ENCODE measurements at places on chromosomes 4 and X. TPM values are rescaled to one million over a fixed set of nuclear protein-coding genes. Genes with fewer than 3 reads are reported as not detected.
A peak's percentile ranks its signal among the peaks of the same experiment; 100 is the strongest.

DNA sequence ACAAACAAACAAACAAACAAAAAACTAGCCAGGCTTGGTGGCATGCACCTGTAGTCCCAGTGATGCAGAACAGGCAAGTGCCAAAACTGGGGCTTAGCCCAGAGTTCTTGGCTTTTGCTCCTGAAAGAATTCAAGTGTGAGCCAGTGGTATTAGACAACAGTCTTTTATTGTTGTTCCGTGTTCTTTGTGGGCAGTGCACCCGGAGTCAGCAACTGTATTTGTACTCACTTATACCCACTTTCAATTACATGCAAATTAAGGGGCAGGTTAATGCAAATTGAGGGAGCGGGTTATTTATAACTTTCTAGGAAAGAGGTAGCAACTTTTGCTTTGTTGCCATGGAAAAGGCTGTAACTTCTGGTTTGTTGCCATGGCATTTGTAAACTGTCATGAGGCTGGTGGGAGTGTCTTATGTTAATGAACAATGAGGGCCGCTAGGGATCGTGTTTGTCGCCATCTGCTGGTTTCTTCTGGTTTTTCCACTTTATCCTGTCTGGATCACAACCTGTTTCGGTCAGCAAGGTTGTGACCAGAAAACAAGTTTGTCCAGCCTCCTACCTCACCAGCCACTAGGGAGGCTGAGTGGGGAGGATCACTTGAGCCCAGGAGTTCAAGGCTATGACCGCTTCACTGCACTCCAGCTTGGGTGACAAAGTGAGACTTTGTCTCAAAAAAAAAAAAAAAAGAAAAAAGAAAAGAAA lies 88.8 kb upstream of the ESX1 start:
- peak; percentile 81 for DNase-seq

DNA sequence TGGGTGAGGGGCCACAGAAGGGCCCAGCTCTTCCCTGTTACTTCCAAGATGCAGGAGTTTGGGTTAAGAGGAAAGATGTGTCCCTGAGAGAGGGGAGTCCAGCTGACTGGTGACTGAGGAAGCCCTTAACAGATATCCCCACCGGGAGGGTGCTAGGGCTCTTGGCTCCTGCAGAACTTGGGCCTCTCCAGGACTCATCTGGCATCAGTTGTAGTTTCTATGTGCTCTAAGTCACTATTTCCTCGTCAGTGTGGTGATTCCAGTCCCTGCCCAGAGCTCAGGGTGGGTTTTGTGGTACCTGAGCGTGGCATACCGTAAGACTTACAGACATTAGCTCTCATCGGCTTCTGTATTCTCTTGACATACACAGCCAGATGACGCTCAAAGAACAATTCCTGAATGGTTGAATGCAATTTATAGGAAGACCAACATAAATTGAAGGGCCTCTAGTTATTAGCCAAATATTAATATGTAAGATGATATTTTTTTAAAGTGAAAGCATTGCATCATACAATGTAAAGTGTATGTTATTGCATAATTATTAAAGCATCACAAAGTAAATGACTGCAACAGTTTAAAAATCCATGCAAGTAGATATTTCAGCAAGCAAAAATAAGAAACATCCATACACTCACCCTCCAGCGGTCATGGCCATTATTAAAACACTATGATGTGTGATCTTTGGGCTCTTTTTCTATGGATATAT lies 195.5 kb downstream of the PTTG2 start:
- no peak for DNase-seq

DNA sequence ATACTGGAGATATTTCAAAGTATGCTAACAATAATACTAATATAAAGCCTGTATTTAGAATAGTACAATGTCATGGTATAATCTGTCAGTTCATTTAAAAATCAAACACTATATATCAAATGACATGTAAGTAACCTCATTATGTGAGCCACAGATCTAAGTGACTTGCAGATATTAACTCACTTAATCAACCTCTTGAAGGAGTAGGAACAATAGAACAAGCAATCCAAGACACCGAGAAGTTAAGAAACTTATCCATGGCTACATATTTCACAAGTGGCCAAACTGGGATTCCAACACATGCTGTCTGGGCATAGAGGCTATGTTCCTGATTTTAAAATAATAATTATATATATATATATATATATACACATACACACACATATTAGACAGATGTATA lies 554.0 kb downstream of the ARAP2 start:
- DNase-seq, result no peak

- no peak for DNase-seq
Measured at GRCh38 chr4:124104101-124104500, 608.4 kb downstream of the ANKRD50 start.

GRCh38 chr4:175413561-175413960 lies 398.5 kb downstream of the GPM6A start:
- no peak for DNase-seq

DNA sequence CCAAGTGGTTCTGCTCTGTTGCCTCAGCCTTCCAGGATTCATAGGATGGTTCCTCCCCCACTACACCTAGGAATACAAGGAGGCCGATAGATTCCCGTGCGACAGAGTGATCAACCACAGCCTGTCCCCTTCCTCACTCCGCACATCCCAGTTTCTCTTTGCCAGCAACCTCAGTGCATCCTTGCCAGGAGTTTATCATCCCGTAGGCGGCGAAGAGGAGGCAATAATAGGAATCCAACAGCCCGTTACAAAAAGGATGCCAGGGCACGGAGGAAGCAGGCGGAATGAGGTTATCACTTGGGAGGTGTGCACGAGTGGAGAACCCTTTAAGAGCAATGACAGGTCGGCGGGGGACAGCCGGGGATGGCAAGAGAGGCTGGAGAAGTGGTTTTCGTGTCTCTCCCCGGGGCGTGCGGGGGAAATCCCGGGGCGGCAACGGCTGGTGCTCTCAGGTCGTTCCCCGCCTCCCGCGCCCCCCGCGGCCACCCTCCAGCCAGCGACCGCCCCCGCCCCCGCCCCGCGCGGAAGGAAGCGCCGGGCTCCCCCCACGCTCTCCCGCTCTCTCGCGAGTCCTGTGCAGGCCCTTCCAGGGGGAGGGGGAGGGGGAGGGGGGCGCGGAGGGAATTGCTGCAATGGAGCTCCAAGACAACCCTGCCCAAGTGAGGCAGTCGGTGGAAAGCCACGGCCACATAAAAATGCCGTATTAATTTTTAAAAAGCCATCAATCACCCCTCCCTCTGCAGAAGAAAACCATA lies 1.6 kb downstream of the PPP3CA start:
- DNase-seq, result peak; percentile 52

- no peak for DNase-seq
Measured at GRCh38 chrX:124441971-124442590, 95.7 kb downstream of the SH2D1A start.

GRCh38 chr4:54318904-54319303 lies 89.8 kb downstream of the PDGFRA start:
- DNase-seq, result peak; percentile 52

DNA sequence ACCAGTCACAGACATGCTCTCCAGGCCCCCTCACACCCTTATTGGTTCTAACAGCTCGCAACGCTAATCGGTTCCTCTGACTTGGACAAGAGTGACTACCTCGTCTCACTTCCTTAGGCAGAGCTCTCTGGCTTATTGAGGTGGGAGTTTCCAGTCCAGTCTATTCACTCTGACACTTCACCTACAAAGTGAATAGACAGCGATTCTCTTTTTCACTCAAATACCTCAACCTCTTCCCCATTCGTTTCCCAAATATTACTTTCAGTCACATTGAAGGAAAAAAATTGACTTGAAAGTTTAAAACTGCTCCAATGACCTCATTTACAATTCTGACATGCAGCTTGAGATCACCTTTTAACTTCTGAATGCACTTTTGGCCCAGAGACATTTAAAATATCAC lies 17.7 kb downstream of the HELT start:
- no peak for DNase-seq

DNA sequence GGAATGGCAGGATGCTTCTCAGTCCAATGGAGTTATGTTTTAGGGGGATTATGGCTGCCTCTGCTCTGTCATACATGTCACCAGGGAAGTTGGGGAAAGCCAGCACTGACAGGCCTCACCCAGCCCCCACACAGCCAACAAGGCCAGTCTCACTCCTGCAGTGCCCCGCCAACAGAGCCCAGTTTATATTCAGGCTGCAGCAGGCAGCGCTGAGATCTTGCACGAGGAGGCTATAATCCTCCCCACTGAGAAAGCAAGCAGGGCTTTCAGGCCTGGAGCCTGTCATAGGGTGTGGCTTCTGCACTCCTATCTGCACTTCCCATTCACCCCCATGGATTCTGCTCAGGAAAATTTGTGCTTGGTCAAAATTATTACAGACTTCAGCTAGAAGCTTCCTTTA lies 25.1 kb downstream of the ADAD1 start:
- DNase-seq, result no peak

DNA sequence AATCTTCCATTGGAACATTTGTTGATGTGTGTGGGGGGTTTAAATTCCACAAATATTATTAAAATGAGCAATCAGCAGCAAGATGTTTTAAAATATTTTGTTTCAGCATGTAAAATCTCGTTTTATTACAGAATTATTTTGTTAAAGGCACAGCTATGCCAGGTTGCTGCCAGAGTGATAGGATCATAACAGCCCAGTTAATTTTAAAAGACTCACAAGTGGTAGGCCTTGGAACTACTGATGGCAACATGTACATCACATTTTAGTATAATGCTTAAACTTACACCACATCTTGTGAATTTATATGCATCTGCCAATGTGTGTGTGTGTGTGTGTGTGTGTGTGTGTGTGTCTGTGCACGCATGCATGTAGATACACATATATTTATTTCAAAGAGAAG lies 97.8 kb upstream of the SPRY1 start:
- no peak for DNase-seq

GRCh38 chr4:77801260-77801608 lies 17.9 kb downstream of the CNOT6L start:
- DNase-seq, result no peak

The GDPD2 gene
- total RNA-seq, result not detected

The MAPK10 gene
- total RNA-seq, result 4.7 TPM

The COL25A1 gene
- total RNA-seq, result not detected

The GATB gene
- 17.8 TPM for total RNA-seq

The PDLIM3 gene
- 0.22 TPM for total RNA-seq

All from MCF 10A (cell line).